T-helper 1 cell treated with Interleukin-12 subunit alpha and Interleukin-12 subunit beta and Interleukin-4 antibody, amounts not matched to agents 30 ng/mL and 1 ng/mL, for 36 hours (primary cell): ENCODE measurements at places on chromosomes 5 and 9. TPM values are rescaled to one million over a fixed set of nuclear protein-coding genes. Genes with fewer than 3 reads are reported as not detected.

HTR4 gene
- not detected in 2 replicates for total RNA-seq

OR1J2 gene
- not detected in 2 replicates for total RNA-seq

ABLIM3 gene
- not detected in 2 replicates for total RNA-seq

FBLL1 gene
- not detected in 2 replicates for total RNA-seq

TEK gene
- total RNA-seq = not detected in 2 replicates

FRRS1L gene
- not detected in 2 replicates for total RNA-seq

MACIR gene
- total RNA-seq = 6.3 and 6.4 TPM in 2 replicates

PCDHGB4 gene
- 0.17 TPM in 2 replicates for total RNA-seq

GPR150 gene
- total RNA-seq = 0.22 and 0.54 TPM in 2 replicates

PDZD2 gene
- total RNA-seq = not detected in 2 replicates

SLC34A3 gene
- total RNA-seq = not detected in 2 replicates

CDH9 gene
- not detected in 2 replicates for total RNA-seq

PCDHGB6 gene
- total RNA-seq = 0.22 and 0.37 TPM in 2 replicates

SPINK7 gene
- not detected in 2 replicates for total RNA-seq

PLAC8L1 gene
- total RNA-seq = 0.96 TPM in 1 of 2 replicates, not detected in the other

FGF18 gene
- total RNA-seq = 0.12 TPM in 1 of 2 replicates, not detected in the other

FCN2 gene
- not detected in 2 replicates for total RNA-seq

MYMK gene
- total RNA-seq = not detected in 2 replicates

PSMB7 gene
- total RNA-seq = 137 and 140 TPM in 2 replicates

MSANTD3 gene
- 8.9 and 11.4 TPM in 2 replicates for total RNA-seq

SLC27A6 gene
- not detected in 2 replicates for total RNA-seq

IL5 gene
- total RNA-seq = 0.34 and 0.39 TPM in 2 replicates

VCAN gene
- total RNA-seq = 0.49 and 1.0 TPM in 2 replicates

CATSPER3 gene
- 0.80 and 1.5 TPM in 2 replicates for total RNA-seq

SPINK6 gene
- not detected in 2 replicates for total RNA-seq

ZDHHC21 gene
- total RNA-seq = 12.6 and 15.2 TPM in 2 replicates

ADGRD2 gene
- total RNA-seq = not detected in 2 replicates

SLC6A7 gene
- total RNA-seq = not detected in 2 replicates

OR5C1 gene
- total RNA-seq = not detected in 2 replicates

CD14 gene
- total RNA-seq = 0.51 and 0.56 TPM in 2 replicates

GLDC gene
- total RNA-seq = 1.0 and 3.1 TPM in 2 replicates
